ENCODE measurements at places on chromosomes 13 and 19.

DNA sequence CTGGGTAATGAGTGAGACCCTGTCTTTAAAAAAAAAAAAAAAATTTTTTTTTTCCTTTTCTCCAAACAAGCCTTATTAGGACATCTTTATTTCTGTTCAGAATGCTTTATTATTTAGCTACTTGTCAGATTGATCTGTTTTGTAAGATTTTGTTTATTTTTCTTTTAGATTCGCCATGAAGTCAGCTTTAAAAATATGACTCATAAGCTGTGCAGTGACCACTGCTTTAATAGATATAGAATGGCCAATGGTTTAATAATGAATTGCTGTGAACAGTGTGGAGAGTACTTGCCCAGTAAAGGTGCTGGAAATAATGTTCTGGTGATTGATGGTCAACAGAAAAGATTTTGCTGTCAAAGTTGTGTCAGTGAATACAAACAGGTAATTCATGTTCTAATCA lies 47.7 kb downstream of the ZMYM2 start:
- no peak for DNase-seq

- DNase-seq = no peak
These were observed 910.6 kb upstream of the SLITRK5 start for GRCh38 chr13:86760620-86761019.

DNA sequence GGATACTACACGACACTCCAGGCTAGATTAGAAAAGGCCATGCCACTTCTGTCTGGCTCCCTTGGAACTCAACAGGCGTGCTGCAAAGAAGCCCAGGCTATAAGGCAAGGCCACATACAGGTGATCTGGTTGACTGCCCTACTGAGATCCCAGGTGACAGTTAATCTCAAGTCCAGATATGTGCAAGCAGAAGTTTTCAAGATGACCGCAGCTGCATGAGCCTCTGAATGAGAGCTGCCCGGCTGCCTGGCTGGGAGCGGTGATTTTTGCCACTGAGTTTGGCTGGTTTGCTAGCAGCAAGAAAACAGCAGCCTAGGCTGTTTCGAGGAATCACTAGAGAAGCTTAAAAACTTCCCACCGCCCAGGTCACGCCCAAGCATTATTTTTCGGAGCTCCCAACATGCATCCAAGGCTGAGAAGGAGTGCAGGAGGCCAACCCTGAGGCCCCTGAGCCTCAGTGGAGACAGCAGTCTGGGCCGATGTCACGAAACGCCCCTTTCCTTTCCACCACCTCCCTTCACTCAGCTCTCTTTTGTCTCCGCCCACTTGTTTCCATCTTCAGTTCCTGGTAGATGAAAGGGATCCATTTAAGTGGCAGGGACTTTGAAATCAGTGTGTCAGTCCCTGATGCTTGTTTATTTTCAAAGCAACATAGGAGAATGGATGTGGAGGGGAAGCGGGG lies 14.0 kb upstream of the URI1 start:
- DNase-seq = no peak

- DNase-seq = no peak
These were observed 384.5 kb downstream of the MTUS2 start for GRCh38 chr13:29204651-29205050.
